Activated naive CD8-positive, alpha-beta T cell treated with anti-CD3 and anti-CD28 coated beads, Interleukin-2, amount 10 ng/mL, durations not matched to agents 7 days and 5 days (primary cell): ENCODE measurements at places on chromosomes 2 and 18. TPM values are rescaled to one million over a fixed set of nuclear protein-coding genes. Genes with fewer than 3 reads are reported as not detected.

GRCh38 chr18:32252141-32252860, 62.5 kb downstream of the MEP1B start:
- no peak overlapping the region for H3K27ac ChIP-seq
- no peaks in the 10 kb centered on the region for H3K4me1 ChIP-seq
- no peak overlapping the region for H3K4me3 ChIP-seq
- H3K27me3 ChIP-seq = peaks cover 20% of the 10 kb centered on the region
- DNase-seq = no peak
- no peaks in the 10 kb centered on the region for H3K36me3 ChIP-seq

DNA sequence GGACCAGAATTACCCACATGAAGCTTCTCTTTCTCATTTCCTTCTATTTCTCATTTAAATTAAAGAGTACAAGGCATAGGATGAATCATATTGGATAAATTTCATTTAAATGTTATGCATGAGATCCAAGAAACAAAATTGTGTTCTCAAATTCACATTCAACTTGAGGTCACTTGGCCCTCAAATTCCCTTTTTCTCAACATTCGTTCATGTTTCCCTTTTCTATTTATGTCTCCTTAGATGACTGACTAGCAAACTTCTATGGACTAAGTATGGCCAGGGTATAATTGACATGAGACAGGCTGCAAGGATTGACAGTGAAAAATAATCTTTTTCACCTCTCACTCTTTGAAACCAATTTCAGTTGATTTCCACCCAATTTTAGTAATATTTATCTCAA, 4.0 kb upstream of the LDLRAD4 start:
- no peak for DNase-seq
- no peak overlapping the region for H3K4me3 ChIP-seq
- H3K36me3 ChIP-seq = no peaks in the 10 kb centered on the region
- H3K27me3 ChIP-seq = peaks cover 33% of the 10 kb centered on the region
- peaks cover 12% of the 10 kb centered on the region for H3K4me1 ChIP-seq

GRCh38 chr2:211477537-211478275, 921.3 kb downstream of the CPS1 start:
- H3K27ac ChIP-seq = no peak overlapping the region
- peaks cover 1% of the 10 kb centered on the region for H3K36me3 ChIP-seq
- H3K4me3 ChIP-seq = no peak overlapping the region
- H3K4me1 ChIP-seq = no peaks in the 10 kb centered on the region

DNA sequence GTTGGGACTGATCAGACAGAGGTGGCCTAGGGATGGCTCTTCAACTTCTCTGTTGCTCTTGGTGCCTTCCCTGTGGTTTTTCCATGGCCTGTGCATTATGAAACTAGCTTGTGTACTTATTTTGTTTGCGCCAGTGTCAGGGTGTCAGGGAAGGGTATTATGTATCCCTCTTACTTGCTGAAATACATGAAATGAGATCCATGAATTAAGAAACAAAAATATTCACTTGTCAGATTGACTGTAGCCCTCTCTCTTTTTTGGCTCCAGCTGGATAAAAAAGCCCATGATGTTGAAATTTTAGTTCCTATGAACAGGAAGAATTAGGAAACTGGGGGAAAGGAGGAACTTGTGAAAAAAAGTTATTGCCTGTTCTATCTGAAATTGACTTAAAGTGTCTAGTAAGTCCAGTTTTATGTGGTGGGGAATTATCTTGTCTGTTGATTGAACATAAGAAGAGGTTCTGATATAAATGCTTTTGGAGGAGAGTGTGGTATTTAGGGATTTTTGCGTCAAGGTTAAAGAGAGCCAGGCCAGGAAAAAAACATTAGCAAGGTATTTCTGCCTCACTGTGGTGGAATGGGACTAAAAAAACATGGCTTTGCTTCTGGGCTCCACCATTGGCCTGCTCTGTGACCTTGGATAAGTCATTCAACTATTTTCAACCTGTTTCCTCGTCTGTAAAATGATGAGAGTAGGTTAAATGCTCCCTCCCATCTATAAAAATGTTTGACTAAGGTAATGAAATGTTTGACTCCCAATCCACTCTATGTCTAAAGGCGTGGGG, 12.0 kb downstream of the UGP2 start:
- H3K4me1 ChIP-seq = peaks cover 65% of the 10 kb centered on the region
- peak overlapping the region; percentile 44 for H3K4me3 ChIP-seq
- no peak for DNase-seq
- no peaks in the 10 kb centered on the region for H3K27me3 ChIP-seq
- peak overlapping the region; percentile 90 for H3K27ac ChIP-seq
- peaks cover 54% of the 10 kb centered on the region for H3K36me3 ChIP-seq

- H3K36me3 ChIP-seq = no peaks in the 10 kb centered on the region
- no peak overlapping the region for H3K4me3 ChIP-seq
- H3K4me1 ChIP-seq = peaks cover 5% of the 10 kb centered on the region
Observed at GRCh38 chr2:178282075-178282815, 87.9 kb downstream of the OSBPL6 start.

- peaks cover 4% of the 10 kb centered on the region for H3K4me1 ChIP-seq
- no peak overlapping the region for H3K27ac ChIP-seq
- H3K27me3 ChIP-seq = peaks cover 2% of the 10 kb centered on the region
- no peak overlapping the region for H3K4me3 ChIP-seq
- no peak for DNase-seq
Observed at GRCh38 chr18:50079571-50080295, 115.2 kb downstream of the MYO5B start.

DNA sequence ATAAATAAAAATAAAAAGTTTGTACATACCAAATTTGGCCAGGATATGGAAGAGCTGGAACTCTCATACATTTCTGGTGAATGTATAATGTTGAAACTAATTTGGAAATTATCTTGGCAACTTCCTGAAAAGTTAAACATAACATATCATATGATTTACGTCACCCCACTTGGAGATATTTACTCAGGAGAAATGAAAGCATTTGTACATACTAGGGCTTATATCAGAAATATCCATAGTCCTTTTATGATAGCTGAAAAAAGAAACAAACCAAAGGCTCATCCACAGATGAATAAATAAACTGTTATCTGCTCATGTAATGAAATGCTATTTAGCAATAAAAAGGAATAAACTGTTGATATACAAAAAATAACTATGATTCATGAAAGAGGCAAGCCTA, 318.2 kb upstream of the NRXN1 start:
- H3K27ac ChIP-seq = no peak overlapping the region
- no peak for DNase-seq
- no peaks in the 10 kb centered on the region for H3K27me3 ChIP-seq
- no peaks in the 10 kb centered on the region for H3K4me1 ChIP-seq
- no peak overlapping the region for H3K4me3 ChIP-seq
- H3K36me3 ChIP-seq = no peaks in the 10 kb centered on the region

DNA sequence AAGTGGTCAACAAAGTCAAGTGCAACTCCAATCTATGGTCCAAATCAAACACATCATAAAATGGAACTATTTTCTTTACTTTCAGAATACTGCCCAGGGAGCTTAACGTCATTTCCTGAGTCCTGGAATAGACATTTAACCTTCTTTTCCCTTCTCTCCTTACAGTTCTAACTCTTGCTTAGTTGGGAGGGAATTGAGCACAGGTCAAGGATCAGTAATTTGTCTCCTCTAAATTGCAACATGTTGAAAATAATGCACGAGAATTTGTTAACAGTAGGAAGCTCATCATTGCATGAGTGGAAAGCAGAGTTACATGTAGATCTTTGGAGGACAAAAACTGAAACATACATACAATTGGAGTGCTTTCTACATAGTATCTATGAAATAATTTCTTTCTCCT, 87.7 kb downstream of the MEP1B start:
- H3K27ac ChIP-seq = no peak overlapping the region
- no peaks in the 10 kb centered on the region for H3K4me1 ChIP-seq
- H3K36me3 ChIP-seq = no peaks in the 10 kb centered on the region
- DNase-seq = no peak
- no peak overlapping the region for H3K4me3 ChIP-seq

DNA sequence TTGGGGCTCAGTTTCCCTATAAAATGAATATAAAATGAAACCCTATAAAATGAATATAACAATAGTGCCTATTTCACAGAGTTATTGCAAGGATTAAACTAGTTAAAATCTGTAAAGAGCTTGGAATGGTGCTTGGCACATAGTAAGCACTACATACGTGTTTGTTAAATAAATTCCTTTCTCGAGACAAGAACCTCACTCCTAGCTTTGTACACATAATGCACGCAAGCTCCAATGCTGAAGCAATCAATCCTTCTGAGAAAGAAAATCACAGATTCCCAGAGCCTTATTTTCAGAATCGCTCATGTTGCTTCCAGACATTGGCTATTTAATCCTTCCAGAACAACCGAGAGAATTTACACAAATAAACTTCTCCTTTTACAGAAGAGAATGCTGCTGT, 440.9 kb downstream of the IRS1 start:
- DNase-seq = no peak
- no peaks in the 10 kb centered on the region for H3K36me3 ChIP-seq
- no peak overlapping the region for H3K27ac ChIP-seq
- H3K27me3 ChIP-seq = peaks cover 8% of the 10 kb centered on the region

DNA sequence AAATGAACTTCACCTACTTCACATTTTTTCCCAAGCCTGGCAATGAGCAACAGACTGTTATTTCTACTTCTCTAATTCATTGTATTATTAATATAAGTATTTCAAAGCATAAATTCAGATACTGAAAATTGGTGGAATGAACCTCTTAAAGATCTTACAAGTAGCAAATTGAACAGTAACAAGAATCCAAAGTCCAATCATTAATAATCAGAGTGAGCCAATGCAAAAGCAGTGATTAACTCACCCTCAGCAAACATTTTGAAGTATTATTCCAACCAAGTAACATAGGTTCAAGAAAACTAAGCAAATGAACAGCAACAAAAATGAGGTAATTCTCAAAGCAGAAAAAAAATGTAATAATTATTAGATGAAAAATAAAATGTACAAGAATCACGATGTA, 288.1 kb upstream of the ZC3H15 start:
- no peak overlapping the region for H3K4me3 ChIP-seq
- no peak overlapping the region for H3K27ac ChIP-seq
- H3K36me3 ChIP-seq = no peaks in the 10 kb centered on the region
- no peak for DNase-seq

GRCh38 chr2:225276207-225276606, 123.3 kb upstream of the NYAP2 start:
- DNase-seq = no peak
- no peak overlapping the region for H3K27ac ChIP-seq
- no peaks in the 10 kb centered on the region for H3K4me1 ChIP-seq

- no peak for DNase-seq
- no peaks in the 10 kb centered on the region for H3K27me3 ChIP-seq
- peaks cover 14% of the 10 kb centered on the region for H3K4me1 ChIP-seq
- H3K4me3 ChIP-seq = no peak overlapping the region
- peaks cover 3% of the 10 kb centered on the region for H3K36me3 ChIP-seq
Observed at GRCh38 chr2:197513915-197514314, 2.0 kb upstream of the MOB4 start.

GRCh38 chr2:164015328-164016123, 279.7 kb upstream of the FIGN start:
- H3K27ac ChIP-seq = no peak overlapping the region
- H3K36me3 ChIP-seq = no peaks in the 10 kb centered on the region
- H3K4me1 ChIP-seq = no peaks in the 10 kb centered on the region
- H3K4me3 ChIP-seq = no peak overlapping the region
- no peaks in the 10 kb centered on the region for H3K27me3 ChIP-seq

DNA sequence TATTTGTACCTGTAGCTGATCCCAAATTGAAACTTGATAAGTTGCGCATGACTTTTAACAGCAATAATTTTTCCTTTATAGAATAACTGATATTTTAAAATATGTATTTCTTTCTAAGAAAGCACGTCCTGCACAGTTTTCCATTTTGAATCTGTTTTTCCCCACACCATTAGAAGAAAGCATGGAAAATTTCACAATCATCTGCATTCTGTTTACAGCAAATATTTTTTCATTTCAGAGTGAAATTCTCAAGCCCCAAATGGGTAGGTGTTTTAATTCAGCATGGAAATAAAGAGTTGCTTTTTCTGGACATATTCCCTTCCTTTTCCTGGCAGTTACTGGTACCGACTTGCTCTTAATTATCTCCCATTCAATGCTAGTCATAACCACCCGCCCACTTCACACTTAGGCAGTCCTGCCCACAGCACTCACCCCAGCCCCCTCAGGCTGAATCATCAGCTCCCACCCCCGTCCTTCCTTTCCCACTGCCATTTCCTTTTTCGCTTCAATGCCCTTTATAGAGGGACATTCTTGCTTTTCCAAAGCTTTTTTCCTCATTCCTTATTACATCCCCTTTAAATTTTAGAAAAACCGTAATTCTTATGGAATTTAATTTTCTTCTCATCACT, 89.2 kb upstream of the GLS start:
- no peak for DNase-seq
- H3K36me3 ChIP-seq = no peaks in the 10 kb centered on the region
- H3K4me1 ChIP-seq = peaks cover 10% of the 10 kb centered on the region
- no peak overlapping the region for H3K27ac ChIP-seq

DNA sequence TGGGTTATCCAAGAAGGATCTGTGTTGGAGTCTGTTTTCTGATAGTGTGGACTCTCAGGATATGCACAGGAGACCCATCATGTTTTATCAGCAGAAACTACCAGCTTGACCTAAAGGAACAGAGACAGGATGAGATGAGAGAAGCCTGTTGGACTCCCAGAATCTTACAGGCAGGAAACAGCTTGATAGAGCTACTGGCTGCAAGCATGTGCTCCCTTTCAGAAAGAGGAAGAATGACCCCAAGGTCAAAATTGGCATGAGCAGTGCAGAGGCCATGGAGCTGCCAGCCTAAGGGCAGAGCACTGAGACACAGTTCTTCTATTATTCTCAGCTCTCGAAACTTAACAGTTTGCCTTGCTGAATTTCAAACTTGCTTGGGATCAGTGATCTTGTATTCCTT, 135.2 kb upstream of the NFATC1 start:
- H3K36me3 ChIP-seq = peaks cover 4% of the 10 kb centered on the region
- H3K27me3 ChIP-seq = no peaks in the 10 kb centered on the region
- no peak overlapping the region for H3K27ac ChIP-seq
- H3K4me1 ChIP-seq = no peaks in the 10 kb centered on the region

- no peak for DNase-seq
- no peaks in the 10 kb centered on the region for H3K36me3 ChIP-seq
- peaks cover 9% of the 10 kb centered on the region for H3K4me1 ChIP-seq
- no peak overlapping the region for H3K27ac ChIP-seq
Observed at GRCh38 chr2:204321027-204321800, 224.1 kb upstream of the PARD3B start.

GRCh38 chr2:55743583-55743982, 49.9 kb upstream of the PNPT1 start:
- no peak overlapping the region for H3K4me3 ChIP-seq
- H3K4me1 ChIP-seq = no peaks in the 10 kb centered on the region
- no peaks in the 10 kb centered on the region for H3K36me3 ChIP-seq
- H3K27ac ChIP-seq = no peak overlapping the region

Gene ADGRF3
- 7.0 TPM for total RNA-seq

Gene ZNF521
- not detected for total RNA-seq

Gene IL36B
- not detected for total RNA-seq

Gene MARCO
- not detected for total RNA-seq

Gene COL5A2
- total RNA-seq = 2.2 TPM

Gene TNP1
- not detected for total RNA-seq

Gene SLC23A3
- 4.4 TPM for total RNA-seq

Gene PRKAG3
- not detected for total RNA-seq

Gene ANKRD62
- not detected for total RNA-seq

Gene SAG
- 0.45 TPM for total RNA-seq

Gene TFCP2L1
- 0.03 TPM for total RNA-seq

Gene CCDC74A
- total RNA-seq = 4.9 TPM

Gene C2orf78
- total RNA-seq = not detected

Gene NEU4
- 0.20 TPM for total RNA-seq

Gene ARHGEF33
- total RNA-seq = 0.62 TPM

Gene GALNT14
- total RNA-seq = not detected

Gene RUFY4
- 4.9 TPM for total RNA-seq

Gene UGT1A8
- total RNA-seq = not detected
